ENCODE measurements at places on chromosomes 5 and 9.

- DNase-seq: no peak
Observed at GRCh38 chr9:129716091-129716490, 36.8 kb downstream of the PTGES start.

- no peak for DNase-seq
Observed at GRCh38 chr9:105500108-105500766, 52.4 kb downstream of the FSD1L start.

DNA sequence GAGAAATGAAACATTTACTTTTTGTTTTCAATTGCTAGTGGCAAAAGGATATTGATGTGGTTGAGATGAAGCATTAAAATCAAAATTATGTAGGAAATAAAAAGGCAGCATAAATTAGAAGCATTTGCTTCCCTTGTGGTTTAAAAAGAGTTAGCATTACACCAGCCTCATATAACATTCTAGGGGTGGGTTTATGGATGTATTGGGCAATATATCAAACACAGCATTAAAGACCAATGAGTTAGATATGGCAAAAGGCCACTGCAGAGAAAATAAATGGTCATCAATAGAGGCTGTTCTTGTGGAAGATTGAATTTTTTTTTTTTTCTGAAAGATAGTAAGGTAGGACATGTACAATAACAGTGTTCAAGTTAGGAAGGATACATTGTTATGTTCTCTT lies 473.0 kb downstream of the TLR4 start:
- DNase-seq: no peak

- peak; percentile 4 for DNase-seq
Observed at GRCh38 chr5:74639807-74640449, 600 bp downstream of the ENC1 start.

GRCh38 chr9:136351252-136351800 lies 12.2 kb downstream of the DNLZ start:
- DNase-seq: no peak

- no peak for DNase-seq
Observed at GRCh38 chr9:114864471-114864870, 58.6 kb upstream of the TNFSF15 start.
